ENCODE measurements at places on chromosomes 1 and 21. TPM values are rescaled to one million over a fixed set of nuclear protein-coding genes. Genes with fewer than 3 reads are reported as not detected.

Gene PGLYRP4
- total RNA-seq: not detected

Gene RCAN1
- total RNA-seq: 81.6 TPM

Gene LHX8
- total RNA-seq: under 0.01 TPM

Gene CHI3L1
- total RNA-seq: 14.8 TPM

Gene PTAFR
- total RNA-seq: 0.15 TPM

Gene FAM229A
- 2.3 TPM for total RNA-seq

Gene PRR9
- total RNA-seq: not detected

Gene UTS2
- not detected for total RNA-seq

Gene KRTAP19-3
- total RNA-seq: not detected

Gene LIN28A
- total RNA-seq: not detected

Gene TMEM79
- total RNA-seq: 1.3 TPM

Gene TRIM17
- total RNA-seq: 0.15 TPM

Gene S100A16
- 277 TPM for total RNA-seq

Gene CA14
- not detected for total RNA-seq

Gene LCE6A
- not detected for total RNA-seq

Gene LDLRAD1
- total RNA-seq: not detected

Gene PIGM
- 4.9 TPM for total RNA-seq

Gene LENEP
- total RNA-seq: not detected

Gene GLMP
- 138 TPM for total RNA-seq

Gene VANGL2
- under 0.01 TPM for total RNA-seq

Gene FAM110D
- total RNA-seq: not detected

Gene OR10J1
- total RNA-seq: not detected

Gene C1QTNF12
- total RNA-seq: 5.1 TPM

Gene CASQ2
- total RNA-seq: not detected

Gene BSND
- not detected for total RNA-seq

Gene PGBD5
- total RNA-seq: 1.7 TPM

Gene ANKRD65
- total RNA-seq: 4.2 TPM

Gene FRRS1
- 45.3 TPM for total RNA-seq

Gene IGSF21
- not detected for total RNA-seq

Gene UAP1
- total RNA-seq: 120 TPM

Gene PADI4
- total RNA-seq: not detected

Gene G0S2
- 17.6 TPM for total RNA-seq

Gene FCN3
- total RNA-seq: not detected

Measured in smooth muscle cell of trachea (primary cell).